MV-4-11 (cell line): ENCODE measurements at places on chromosomes 5 and 9.

GRCh38 chr9:84711936-84712335 is 42.4 kb downstream of the NTRK2 start:
- DNase-seq = peak; percentile 73

DNA sequence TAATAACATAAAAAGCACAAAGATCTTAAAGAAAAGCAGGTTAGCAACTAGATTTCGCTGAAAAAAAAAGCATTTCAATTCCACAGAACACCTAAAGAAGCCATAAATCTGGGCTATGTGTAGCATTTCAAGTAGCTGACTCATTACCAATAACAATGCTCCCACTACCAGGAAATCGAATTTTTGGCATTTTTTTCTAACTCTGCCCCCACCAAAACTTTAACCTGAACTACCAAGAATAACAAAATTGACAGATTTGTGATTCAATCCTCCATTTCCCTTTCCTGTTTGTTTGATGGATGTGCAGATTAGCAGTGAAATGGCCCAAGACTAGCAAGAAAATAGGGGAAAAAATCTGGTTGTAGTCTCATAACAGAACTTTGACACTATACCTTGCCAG is 180.2 kb downstream of the RASEF start:
- DNase-seq = no peak

GRCh38 chr9:113454914-113455761 is 8.4 kb upstream of the RGS3 start:
- no peak for DNase-seq

GRCh38 chr5:76717222-76718083 is 1.5 kb downstream of the F2R start:
- no peak for DNase-seq

DNA sequence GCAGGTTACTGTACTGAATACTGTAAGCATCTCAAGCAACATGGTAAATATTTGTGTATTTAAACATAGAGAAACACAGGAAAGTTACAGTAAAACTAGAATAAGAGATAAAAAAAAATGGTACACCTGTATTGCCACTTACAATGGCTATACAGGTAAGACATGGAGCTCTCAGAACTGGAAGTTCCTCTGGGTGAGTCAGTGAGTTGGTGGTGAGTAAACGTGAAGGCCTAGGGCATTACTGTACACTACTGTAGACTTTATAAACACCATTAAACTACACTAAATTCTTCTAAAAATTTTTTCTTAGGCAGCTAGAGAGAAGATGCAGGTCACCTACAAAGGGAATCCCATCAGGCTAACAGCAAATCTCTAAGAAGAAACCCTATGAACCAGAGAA is 872.9 kb downstream of the TAF11L14 start:
- no peak for DNase-seq

DNA sequence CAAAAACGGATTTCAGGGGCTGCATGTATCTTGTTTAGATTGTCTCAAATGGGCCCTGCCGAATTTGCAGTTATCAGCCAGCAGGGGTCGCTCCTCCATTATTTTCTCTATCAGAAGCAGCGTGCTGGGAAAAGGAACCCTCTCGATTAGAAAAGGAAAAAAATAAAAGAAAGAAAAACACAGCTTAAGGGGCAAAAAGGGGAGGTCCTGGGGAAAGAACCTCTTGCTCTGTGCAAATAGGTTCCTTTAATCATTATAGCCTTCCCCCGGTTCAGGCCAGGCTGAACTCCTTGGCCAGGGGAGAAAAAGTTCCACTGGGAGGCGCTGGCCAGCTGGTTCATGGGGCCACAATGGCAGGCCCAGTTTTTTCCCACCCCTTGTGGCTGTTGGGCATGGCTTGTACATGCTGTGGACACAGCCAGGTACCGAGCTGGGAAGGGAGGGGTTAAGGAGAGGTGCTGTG is 25.0 kb upstream of the CAPSL start:
- DNase-seq = peak; percentile 62

- no peak for DNase-seq
Measured at GRCh38 chr5:112614285-112614684, 123.4 kb upstream of the APC start.

- DNase-seq = no peak
Measured at GRCh38 chr5:4977416-4978110, 162.6 kb upstream of the ADAMTS16 start.

GRCh38 chr9:18319918-18320445 is 154.0 kb upstream of the ADAMTSL1 start:
- DNase-seq = no peak

DNA sequence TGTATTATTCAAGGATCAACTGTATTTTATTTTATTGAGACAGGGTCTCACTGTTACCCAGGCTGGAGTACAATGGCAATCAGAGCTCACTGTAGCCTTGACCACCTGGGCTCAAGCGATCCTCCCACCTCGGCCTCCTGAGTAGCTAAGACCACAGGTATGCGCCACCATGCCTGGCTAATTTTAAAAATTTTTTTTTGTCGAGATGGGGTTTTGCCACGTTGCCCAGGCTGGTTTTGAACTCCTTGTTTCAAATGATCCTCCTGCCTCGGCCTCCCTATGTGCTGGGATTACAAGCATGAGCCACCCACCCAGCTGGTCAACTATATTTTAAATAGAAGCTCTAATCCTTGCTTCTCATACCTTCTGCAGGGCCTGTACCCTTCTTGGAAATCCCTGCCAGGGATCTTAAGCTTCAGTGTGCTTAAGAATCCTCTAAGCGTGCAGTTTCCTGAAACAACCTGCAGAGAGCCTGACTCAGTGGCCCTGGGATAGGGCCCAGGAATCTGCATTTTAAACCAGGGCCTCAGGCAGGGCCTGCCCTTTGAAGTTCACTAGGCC is 2.9 kb downstream of the AKNA start:
- DNase-seq = no peak

DNA sequence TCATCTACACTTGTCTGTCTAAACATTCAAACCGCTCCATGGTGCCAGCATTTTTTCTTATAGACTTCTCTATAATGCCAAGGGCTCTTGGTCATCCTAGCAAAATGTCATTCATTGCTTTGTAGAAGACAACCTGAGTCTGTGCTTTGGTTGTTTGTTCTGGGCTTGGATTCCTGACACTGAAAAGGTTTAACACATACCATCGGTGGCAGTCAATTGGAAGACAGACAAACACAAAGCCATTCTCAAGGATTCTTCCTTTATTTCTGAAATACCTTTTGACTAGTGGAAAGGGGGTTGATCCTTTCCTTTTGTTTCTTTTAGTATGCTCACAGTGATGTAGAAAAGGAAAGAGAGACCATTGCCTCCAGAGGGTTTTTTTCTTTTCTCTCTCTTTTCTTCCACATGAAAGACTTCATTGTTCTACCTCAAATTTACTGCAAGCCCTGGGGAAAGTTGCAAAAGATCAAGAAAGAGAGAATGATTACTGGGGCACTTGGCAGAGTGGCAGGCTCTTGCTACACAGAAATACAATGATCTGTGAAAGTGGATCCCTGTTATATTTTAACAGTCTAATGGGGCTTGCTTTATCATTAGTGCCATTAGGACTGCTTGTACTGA is 66.4 kb upstream of the TMC1 start:
- no peak for DNase-seq

DNA sequence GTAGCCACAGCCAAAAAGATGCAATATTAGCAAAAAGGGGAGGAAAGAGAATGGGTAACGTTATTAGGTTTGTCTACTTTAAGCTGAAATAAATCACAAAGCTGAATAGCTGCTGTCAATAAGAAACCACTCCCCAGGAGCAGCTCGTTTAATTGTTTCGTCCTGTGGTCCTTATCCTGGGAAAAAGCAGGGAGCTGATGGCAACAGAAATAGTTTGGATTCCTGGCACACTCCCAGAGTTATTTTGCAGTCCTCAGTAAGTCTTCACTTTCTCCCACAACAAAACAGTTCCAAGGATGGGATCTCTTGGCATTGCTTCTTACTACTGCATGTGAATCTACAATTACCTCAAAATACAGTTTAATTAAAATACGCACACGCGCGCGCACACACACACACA is 28.8 kb downstream of the FRMD3 start:
- no peak for DNase-seq

DNA sequence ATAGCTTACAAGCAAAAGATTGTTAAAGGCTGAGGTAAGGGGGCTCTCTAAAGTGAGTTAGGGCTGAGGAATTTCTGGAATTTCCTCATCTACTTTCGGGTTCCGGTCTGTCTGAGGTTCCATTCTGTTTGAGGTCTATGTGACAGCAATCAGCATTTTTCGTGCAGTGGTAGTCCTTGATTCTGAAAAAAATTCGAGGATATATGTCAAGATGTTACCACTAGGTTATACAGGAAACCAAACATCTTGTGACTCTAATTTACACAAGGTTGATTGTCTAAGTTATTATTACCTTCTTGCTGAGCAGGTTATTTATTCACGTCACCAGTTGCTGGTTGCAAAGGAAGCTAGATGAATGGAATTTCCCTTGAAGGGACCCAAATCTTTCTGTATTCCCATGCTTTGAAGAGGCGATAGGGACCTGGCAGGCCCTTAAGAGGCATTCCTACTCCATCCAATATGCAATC is 35.2 kb downstream of the RLN2 start:
- no peak for DNase-seq

- DNase-seq = no peak
Measured at GRCh38 chr5:72109625-72110024, 2.4 kb downstream of the MAP1B start.

DNA sequence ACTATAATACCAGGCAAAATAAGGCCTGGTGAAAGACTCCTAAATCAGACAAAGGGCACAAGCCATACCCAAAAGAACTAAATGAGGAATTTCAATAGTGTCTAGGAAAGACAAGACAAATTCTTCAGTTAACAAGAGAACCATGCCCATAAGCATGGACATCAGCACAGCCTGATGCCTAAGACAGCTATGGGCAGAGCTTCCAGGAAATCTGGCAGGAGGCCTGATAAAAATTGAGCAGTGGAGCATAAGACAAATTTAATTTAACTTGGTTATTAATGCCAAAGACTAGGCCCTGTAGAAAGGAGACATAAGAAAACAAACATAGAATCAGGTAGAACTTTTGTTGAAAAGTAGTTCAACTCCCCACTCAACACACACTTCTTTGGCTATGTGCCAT is 17.3 kb downstream of the KLHL3 start:
- no peak for DNase-seq

GRCh38 chr5:168055141-168055683 is 236.2 kb upstream of the WWC1 start:
- no peak for DNase-seq

DNA sequence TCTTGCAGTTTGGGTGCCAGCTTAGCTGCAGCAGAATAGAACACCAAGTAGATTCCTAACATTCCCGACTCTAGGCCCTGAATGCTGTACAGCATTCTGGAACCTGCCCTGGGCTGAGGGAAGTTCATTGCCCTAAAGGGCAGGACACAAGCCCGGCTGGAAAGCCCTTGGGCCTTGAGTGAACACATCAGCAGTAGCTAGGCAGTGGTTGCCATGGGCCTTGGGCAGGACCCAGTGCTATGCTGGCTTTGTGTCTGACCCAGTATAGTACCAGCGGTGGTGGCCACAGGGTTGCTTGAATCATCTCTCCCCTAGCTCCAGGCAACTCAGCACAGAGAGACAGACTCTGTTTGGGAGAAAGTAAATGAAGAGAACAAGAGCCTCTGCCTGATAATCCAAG is 137.8 kb downstream of the AGTPBP1 start:
- no peak for DNase-seq

GRCh38 chr9:123568691-123569688 is 213.0 kb downstream of the CRB2 start:
- DNase-seq = no peak

GRCh38 chr5:38468202-38468673 is 88.2 kb downstream of the LIFR start:
- DNase-seq = no peak

DNA sequence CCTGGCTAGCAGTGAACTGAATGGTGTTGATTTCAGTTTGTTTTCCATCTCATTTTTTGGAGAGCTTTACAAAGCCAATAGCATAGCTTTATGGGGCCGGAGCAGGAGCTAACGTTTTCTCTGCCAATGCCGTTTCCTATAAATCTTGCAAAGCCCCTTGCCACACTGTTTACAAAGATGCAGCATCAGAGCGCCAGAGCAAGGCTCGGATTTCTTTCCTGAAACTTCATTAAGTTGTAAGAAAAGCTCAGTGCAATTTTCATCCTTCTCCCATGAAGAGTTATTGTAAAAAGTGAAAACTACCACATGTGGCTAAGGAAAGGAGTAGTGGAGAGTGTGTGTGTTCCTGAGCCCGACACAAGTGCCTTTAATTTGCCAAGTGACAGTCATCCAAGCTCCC is 178.2 kb upstream of the GDNF start:
- DNase-seq = no peak

DNA sequence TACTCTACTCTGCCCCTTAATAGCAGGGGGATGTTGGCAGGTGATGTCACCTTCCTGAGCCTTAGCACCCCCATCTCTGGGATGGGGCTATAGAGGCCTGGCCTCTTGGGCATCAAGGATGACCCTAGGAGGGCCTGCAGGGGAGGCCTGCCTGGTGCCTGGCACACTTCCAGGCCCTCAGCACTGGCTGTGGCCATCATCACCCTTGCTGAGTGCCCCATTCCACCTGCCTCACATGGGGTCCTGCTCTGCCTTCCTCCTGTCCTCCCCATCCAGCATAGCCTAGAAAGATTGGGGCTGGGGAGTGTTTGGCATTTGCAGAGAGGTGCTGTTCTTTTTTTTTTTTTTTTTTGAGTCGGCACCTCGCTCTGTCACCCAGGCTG is 17.7 kb upstream of the PHYHD1 start:
- no peak for DNase-seq

- DNase-seq = no peak
Measured at GRCh38 chr9:83584995-83585394, 37.9 kb upstream of the IDNK start.

GRCh38 chr9:15935661-15936305 is 382.9 kb downstream of the CCDC171 start:
- DNase-seq = no peak

GRCh38 chr5:138243794-138244193 is 30.6 kb downstream of the GFRA3 start:
- no peak for DNase-seq

DNA sequence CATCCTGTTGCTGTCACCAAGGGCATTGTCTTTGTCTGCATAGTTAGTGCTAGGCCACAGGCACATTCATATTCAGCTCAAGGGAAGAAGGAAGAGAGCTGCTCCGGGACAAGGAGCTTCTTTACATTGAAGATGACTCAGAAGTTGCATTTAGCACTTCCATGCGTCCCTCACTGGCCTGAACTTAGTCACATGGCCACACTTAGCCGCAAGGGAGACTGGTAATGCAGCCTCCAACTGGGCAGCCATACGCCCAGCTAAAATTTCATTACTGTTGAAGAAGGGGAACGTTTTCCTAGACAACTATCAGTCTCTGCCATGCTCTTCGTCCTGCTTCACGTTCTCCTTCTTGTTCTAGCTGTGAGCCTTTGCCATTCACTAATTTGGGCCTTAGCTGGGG is 20.0 kb downstream of the ACTL7B start:
- peak; percentile 84 for DNase-seq

DNA sequence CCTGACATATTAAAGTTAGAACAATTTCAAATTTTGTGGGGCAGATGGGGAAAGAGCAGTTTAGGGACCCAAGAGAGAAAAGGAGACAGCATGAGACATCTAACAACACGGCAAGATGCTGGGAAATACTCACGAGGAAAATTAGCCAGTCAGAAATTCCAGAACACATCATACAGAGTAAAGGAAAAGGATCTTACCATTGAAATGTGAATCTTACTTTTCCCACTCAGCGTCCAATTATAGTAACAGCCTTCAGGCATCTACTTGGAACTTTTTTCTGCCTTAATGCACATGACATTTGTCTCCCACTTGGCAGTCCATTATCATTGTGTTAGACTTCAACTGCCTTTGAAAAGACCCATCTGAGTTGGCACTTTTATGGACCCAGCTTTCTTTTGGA is 189.7 kb upstream of the SLC27A6 start:
- DNase-seq = no peak
